ENCODE measurements at places on chromosomes 7 and 10.

DNA sequence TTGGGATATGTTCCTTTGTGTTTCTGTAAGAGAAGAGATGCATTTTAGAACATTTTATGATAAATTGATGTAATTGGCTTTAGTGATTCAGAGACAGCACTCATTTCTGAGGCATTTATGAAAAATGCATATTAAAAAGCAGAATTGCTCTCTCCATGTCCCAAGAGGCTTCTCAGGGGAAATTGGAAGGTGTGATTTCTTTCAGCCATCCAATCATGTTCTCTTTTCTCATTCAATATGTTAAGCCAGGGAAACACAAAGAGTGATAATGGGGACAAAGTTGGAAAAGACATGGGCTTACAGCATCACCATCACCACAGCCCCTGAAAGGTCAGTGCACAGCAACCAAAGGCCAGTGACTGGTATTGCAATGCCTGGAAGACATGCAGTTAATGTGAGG lies 129.9 kb upstream of the COL1A2 start:
- DNase-seq, result no peak

DNA sequence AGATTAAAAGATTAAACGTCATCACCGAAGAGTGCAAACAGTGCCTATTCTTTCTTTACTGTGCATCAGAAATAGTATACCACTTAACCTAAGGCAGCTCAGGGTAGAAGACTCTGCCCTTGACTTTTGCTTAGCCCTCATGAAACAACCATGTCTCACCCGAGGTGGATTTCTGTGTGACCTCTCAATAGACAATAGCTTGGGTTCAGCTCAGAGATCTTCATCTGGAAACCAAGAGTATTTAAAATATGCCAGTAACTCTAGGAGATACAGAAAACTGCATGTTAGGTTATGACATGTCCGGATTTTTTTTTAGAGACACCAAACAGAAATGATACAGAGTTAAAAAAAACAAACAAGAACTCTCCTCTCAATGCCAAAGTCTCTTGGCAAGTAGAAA lies 75.8 kb downstream of the JAZF1 start:
- no peak for DNase-seq

GRCh38 chr10:13920031-13920430 lies 333.3 kb downstream of the PRPF18 start:
- no peak for DNase-seq

- no peak for DNase-seq
Measured at GRCh38 chr7:136523571-136523970, 344.9 kb upstream of the CHRM2 start.

DNA sequence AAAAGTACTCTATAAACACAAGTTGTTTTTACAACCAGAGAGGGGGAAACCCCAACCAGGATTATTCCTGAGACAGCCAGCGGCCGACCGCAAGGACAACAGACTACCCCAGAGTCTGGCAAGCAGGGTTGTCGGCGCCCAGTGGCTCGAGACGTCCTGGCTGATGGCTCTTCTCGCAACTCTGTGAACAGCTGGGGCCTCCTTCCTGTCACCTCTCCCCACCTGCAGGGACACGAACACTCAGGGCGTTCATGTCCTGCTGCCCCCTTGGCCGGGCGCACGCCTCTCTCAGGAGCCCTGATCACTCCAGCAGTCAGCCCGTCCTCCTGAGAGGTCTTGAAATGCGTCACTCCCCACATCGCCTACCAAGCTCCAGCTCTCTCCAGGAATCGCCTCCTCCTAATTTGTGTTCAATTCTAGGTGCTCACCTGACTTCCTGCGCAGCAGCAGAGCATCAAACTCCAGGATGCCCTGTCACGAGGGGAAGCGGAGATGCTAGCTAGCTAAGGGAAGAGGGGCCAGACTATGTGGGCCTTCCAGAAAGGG lies 66.4 kb upstream of the TNRC18 start:
- DNase-seq, result no peak

DNA sequence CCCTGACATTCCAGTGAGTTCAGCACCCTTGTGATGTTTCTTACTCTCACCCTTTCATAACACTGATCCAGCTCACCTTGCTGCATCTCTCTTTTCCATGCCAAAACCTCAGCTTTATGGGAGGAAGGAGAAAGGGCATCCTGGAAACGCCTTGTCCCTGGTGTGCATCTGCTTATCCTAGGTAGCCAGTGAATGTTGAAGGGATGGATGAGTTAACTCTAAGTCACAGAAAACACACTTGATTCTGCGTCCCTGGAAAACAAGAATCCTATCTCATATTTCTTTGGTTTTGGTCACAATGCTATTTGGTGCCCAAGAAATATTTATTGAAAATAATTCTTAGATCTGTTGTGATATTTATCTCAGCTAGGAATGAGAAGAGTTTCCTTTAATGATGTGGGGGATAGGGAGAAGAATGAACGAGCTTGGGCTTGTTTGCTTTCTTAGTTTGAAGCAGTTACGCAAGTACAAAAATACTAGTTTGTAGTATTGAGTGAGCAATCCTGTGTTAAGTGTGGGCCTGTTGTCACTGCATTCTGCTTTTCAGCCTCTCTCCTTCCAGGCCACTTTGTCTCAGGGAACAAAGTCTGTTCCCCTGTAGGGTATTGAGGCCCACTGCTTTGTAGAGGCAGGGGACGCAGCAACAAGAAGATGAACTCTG lies 126.5 kb downstream of the ARID5B start:
- DNase-seq, result peak; percentile 94

Data from bronchial epithelial cell (primary cell).